ENCODE measurements at places on chromosomes 3 and 15.

- DNase-seq: no peak
Observed at GRCh38 chr3:20310629-20311028, 124.6 kb upstream of the SGO1 start.

DNA sequence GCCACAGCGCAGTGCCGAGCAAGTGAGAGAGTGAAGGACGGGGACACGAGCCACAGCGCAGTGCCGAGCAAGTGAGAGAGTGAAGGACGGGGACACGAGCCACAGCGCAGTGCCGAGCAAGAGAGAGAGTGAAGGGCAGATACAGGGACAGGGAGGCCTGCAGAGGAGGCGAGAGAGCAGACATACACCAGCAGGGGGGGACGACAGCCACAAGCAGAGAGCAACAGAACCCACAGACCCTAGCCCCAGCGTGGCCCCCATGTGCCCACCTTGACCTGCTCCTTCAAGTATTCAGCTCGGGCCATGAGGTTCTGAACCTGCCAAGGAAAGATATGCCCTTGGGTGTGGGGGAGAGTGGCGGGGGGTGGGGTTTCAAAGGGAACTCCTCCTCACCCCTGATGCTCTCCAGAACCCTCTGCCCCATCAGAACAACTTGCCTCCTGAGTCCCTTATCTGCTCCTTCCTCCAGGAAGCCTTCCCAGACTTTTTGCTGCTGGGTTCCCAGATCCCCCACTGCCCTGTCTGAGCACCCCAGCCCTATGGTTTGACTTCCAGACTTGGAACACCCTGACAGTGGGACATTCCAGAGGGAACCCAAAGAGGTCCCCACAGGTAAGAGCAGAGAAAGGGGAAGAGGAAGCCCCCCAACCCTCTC lies 5.3 kb downstream of the ULK3 start:
- no peak for DNase-seq

- no peak for DNase-seq
Observed at GRCh38 chr15:37814847-37815515, 119.5 kb upstream of the TMCO5A start.

DNA sequence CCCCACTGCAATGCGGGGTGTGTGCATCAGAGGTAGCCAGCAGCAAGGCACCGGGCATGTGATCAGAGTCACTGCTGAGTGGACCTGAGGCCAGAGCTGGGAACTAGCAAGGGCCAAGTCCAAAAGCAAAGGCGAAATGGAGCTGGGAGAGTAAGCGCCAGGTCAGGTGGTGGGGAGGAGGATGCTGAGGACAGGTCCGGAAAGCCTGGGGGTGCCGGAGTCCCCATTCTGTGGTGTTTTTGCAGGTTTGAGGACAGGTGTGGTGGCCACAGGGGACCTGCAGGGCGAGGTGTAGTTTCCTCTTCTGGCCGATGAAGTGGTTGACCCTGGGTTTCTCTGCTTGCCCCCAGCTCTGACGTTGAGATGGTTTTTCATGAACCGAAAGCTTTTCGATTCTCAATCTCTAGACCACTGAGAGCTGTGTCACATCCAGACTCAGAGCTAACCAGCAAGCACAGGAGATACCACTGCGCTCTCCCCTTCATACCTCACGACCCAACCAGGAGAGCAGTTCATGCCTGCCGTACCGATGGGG lies 35.0 kb upstream of the HES1 start:
- DNase-seq: no peak
